ENCODE measurements at places on chromosomes 2 and 18.

GRCh38 chr2:189505492-189505891, 64.2 kb downstream of the WDR75 start:
- DNase-seq, result no peak

DNA sequence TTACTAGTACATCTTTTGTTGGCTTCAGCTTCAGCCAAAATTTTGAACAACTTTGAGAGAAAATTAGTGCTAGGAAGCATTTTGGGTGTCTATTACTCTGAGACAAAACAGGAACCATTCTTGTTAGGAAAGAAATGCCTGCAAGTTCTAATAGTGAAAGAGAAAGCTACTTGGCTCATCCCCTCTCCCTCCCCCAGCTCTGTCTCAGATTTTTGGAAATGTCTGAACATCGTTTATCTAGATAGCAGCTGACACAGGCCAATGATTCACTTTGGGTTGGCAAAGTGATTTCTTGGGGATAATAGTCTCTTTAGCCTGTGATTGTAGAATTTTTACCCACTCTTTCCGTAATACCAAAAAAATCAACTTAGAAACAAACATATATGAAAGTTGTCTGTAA, 42.3 kb upstream of the PTPRM start:
- no peak for DNase-seq

GRCh38 chr2:50538147-50538546, 493.8 kb downstream of the NRXN1 start:
- no peak for DNase-seq

DNA sequence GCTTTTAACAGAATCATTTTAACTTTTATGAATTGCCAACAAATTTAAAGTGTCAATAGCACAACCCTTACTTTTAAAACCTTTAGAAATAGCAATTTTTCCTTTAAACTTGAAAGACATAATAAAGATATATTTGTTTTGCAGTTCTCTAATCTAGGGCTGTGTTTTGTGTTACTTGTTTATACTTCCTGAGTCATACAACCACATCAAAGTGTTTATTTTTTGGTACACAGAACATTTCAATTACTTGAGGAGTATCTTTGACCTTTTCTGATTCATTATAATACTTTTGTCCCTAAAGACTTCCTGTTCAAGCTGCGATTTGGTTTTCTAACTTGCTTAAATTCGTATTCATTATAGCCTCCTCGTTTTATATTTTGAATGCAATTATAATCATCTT, 21.8 kb downstream of the TYW5 start:
- DNase-seq, result no peak

All from T47D (cell line).